ENCODE measurements at places on chromosomes 5 and 9.

DNA sequence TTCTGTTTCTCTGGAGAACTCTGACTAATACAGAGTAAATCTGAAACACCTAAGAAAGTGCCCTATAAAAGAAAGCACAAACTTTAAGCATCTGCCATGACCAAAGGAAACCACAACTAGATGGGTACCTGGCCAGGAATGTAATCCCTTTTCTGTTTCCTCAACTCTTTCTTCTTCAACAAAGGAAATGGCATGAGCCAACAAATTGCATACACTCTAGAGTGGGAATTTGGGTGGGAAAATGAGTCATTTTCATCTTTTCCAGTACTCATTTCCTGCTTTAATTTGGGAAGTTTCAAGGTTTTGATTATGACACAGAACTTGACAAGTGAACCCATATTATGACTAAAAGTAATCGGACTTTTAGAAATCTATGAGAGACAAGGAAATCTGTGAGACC lies 349.2 kb upstream of the RORB start:
- no peak for DNase-seq

- no peak for DNase-seq
Measured at GRCh38 chr9:78357165-78357873, 60.4 kb downstream of the PSAT1 start.

DNA sequence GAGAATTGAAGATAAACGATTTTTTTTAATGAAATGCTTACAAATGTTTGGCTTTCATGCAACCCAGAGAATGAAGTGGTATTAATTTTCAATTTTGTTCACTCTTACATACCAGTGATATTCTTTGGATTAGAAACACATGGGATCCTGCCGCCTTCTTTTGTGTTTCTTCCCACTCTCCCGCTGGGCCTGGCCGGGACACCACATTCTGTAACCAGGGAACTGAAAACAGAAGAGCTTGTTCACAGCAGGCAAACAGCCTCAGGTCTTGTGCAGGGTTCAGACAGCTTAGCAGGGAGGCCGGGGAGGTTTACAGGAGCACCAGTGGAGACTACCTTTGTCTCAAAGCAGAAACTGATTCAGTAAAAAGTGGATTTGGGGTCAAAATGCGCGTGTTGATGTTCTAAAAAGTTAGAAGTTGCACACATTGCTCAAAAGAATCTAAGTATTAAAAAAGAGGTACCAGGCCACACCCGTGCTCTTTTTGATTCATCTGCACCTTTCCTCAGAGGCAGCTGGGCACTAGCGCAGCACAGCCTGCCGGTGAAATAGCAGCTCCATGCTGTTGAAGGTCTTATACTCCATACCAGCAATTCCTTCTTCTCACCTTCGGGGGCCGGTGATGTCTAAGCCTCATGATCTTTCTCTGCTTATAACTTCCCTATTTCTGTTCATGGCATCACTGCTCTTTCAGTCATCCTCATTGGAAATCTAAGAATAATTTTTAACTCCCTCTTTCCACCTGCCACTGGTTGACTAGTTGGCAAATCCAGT lies 67.1 kb downstream of the GRAMD2B start:
- DNase-seq, result no peak

- no peak for DNase-seq
Measured at GRCh38 chr5:76670508-76670907, 45.4 kb upstream of the F2R start.

- no peak for DNase-seq
Measured at GRCh38 chr5:94670726-94671125, 52.3 kb downstream of the SLF1 start.

GRCh38 chr5:168165221-168165914 lies 126.1 kb upstream of the WWC1 start:
- DNase-seq, result no peak

GRCh38 chr5:4880304-4880741 lies 259.8 kb upstream of the ADAMTS16 start:
- DNase-seq, result no peak

- no peak for DNase-seq
Measured at GRCh38 chr5:168813184-168813968, 234.2 kb upstream of the PANK3 start.

DNA sequence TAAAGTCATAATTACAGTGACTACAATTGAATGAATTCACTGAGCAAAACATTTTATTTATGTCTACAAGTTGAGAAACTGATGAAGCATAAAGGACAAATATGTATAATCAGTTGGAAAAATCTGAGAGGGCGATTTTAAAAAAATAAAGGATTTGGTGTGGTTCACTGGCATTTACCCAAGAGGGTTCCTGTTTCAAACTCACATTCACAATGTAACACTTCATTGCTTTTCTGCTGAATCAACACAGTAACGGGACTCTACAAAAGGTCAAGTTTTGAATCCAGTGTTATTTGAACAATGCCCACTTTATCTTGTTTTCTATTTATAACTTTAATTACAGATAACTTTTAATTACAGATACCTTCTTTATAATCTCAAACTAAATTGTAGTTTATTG lies 138.6 kb downstream of the NUDT12 start:
- no peak for DNase-seq

DNA sequence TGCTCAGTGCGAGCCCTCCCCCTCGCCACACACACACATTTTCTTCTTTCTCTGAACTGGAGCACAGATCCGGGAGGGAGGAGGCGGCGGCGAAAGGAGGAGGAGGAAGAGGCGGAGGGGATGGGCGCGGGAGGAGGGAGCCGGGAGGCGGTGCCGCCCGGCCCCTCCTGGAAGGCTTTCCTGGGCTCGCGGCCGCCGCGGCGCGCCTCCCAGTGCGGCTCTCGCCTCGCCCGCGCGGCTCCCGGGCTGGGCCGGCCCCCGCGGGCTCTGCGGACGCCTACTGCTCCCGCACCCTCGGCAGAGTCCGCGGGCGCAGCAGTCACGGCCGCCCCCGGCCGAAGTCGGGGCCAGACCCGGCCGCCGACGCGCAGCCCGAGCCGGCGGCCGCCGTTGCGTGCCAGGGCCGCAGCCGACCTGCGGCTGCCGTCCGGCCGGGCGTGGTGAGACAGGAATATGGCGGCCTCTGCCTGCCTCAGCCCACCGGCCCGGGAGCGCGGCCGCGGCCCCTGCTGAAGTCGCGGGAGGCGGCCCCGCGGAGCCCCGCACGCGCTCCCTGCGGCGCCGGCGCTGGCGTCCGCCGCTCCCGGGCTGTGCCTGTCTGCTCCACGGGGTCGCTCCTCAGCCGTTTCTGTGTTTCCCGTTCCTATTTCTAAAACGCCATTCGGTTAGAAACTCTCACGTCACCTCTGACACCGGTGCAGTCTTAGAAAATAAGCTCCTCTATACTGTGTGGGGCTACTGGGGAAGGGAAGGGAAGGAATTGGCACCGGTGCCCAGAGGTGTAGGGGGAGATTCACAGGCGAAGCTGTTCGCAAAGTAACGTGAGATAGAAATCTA lies 500 bp upstream of the GNAQ start:
- DNase-seq, result peak; percentile 81

GRCh38 chr9:94900222-94901018 lies 173.9 kb downstream of the AOPEP start:
- no peak for DNase-seq

DNA sequence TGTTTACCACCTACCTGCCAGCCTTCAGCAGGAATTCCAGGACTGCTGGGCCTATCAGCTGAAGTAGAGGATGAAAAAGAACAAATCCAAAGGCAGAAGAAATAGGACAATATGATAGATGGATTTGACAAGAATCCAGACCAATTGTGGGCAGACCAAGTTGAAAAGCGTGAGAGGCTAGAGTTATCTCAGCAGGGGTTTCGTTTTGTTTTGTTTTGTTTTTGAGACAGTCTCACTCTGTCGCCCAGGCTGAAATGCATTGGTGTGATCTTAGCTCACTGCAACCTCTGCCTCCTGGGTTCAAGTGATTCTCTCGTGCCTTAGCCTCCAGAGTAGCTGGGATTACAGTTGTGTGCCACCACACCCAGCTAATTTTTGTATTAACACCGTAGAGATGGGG lies 113.2 kb downstream of the PALM2AKAP2 start:
- DNase-seq, result no peak

- DNase-seq, result peak; percentile 4
Measured at GRCh38 chr5:58849921-58850667, 267.2 kb downstream of the RAB3C start.

DNA sequence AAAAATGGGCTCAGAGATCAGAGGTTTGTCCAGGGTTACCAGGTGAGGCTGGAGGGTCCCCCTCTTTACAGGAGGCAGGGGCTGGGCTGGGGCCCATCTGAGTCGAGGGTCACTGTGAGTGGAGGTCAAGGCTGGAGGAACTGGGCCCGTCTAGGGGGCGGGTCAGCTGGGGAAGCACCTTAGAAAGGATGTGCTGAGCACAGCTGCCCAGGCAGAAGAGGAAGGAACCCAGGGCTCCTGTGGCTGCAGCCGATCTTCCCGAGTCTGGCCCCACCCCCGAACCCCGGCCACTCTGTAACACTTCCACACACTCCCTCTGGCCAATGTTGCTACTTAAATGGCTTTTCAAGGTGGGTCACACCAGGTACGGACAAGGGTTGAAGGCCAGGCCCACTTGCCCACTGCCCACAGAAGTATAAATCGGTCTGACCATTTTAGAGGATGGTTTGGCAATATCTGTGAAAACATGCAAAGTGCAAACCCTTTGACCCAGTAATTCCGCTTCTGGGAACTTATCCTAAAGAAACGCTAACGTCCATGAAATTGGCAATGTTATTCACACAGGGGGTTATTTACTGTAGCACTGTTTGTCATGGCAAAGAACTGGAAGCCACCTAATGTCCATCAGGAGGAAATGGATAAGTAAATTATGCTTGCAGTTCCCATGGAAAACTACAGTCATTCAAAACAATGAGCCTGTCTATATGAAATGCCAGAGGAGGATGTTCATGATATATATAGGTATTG lies 30.5 kb upstream of the EEIG1 start:
- no peak for DNase-seq

- DNase-seq, result no peak
Measured at GRCh38 chr5:151174612-151175101, 17.1 kb upstream of the ANXA6 start.

DNA sequence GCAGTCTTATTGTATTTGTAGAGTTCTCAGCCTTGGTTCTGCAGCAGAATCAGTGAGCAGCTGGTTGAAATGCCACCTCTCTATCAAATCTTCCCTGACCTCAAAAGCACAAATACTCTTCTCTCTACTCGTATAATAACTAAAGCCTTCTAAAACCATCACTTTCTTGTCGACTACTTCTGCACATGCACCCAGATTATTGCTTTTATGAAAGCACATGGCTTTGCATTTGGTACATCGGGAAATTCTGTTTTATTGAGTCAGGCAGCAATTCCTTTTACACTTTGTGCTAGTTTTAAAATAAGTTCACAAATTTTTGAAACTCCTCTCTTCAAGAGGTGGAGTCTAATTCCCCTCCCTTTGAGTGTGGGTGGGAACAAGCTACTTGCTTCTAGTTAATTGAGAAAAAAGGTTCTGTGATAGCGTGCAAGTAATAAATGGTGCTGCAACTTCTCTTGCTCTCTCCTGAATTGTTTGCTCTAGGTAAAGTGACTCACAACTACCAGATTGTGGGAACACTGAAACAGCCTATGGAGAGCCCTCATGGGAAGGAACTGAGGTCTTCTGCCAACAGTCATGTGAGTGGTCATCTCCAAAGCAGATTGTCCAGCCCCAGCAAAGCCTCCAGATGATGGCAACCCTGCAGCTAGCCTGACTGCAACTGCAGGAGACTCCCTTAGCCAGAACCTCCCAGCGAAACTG lies 66.0 kb upstream of the TAF1L start:
- DNase-seq, result no peak

GRCh38 chr9:137917116-137917515 lies 39.5 kb downstream of the CACNA1B start:
- no peak for DNase-seq

DNA sequence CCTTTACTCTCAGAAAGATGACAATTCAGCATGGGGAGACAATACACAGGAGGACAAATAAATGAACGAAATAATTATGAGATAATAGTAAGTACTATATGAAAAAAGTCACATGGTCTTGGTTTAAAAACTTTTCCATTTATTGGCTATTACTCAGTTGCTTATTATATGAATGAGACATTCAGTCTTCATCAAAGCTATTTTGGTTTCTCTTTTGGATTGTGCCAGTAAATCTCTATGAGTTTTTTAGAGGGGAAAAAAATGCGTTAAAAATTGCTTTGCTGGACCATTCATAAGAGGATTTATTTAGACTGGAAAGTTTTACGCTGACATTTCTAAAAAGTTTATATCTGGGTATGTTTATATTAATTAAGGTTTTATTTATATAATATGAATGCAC lies 137.7 kb downstream of the AOPEP start:
- no peak for DNase-seq

DNA sequence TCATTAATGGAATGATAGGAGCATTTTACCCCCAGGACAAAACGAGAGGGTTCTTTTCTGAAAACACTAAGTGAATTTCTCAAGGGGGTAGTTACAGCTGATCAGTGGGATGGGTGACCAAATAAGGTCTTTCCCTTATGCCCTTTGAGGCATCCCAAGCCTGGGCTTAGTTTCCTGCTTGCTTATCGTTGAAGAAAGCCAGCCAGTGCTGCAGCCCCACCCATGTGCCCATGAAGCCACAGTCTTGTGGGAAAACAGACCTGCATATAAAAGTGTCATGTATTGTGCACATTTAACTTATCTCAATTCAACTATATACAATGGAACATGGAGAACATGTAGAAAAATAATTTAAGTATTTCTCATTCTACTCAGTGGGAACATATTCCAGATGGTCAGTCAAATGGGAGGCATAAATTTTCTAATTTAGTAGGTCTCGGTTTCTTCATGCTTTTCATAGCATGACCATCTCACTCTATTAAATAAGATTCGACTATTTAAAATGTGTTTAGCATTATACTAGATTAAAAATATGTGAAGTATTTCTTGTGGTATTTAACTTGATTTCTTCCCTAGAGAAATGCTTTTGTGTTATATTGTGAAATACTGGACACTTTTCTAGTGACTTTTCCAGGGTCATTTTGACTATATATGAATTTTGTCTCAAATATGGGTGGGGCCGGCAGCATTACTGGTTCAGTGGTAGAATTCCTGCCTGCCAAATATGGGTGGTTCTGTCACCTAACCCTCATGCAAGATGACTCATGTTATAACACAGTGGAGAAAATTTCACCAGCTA lies 189.7 kb upstream of the SGCD start:
- no peak for DNase-seq

GRCh38 chr9:130220352-130220751 lies 45.2 kb upstream of the HMCN2 start:
- DNase-seq, result no peak

- no peak for DNase-seq
Measured at GRCh38 chr5:138869763-138870500, 5.2 kb downstream of the LRRTM2 start.

Measured in CD4-positive, alpha-beta T cell treated with Interleukin-4 for 4 hours (primary cell).